Inflammatory macrophage (primary cell): ENCODE measurements at places on chromosomes 4 and X.
A peak's percentile ranks its signal among the peaks of the same experiment; 100 is the strongest.

GRCh38 chr4:145884775-145885174 is 53.8 kb downstream of the ZNF827 start:
- no peak for DNase-seq

GRCh38 chr4:14254926-14255325 is 627.4 kb upstream of the BOD1L1 start:
- no peak for DNase-seq

DNA sequence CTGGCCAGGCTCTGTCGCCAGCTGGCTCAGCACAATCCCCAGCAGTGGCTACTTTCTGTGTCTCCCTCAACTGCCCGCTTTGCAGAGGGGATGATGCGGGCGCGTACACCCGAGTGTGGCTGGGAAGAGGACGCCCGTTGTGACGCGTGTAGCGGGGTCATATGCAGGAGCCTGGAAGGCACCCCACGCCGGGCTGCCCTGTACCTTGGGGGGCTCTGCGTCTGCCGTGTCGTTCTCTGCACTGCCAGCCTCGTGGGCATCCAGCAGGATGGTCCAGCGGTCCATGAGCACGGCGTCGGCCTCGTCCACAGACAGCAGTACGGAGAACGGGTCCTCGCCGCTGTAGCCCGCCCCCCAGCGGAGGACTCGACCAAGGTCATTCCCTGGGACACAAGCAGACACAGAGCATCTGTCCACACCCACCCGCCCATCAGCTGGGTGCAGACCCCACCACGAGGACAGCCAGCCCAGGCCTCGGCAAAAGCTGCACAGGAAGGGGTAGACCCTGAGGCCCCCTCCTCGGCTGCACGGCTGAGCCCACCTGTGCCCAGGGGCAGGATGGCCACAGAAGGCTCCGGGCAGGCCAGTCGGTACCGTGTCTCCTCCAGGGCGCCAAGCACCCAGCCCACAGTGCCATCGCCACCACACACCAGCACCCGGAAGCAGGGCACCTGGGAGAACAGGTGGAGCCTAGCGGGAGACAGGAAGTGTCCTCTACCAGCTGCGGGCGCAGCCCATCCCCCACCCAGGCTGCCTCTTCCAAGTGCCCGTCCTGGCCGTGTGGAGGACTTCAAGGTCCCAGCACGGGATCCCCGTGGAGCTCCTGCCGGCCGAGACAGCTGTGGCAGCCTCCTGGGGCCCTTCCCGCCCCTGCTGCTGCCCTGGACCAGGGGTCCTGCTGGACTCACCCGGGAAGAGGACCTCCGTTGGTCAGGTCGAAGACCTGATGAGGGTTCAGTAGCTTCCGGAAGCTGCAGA is 10.8 kb downstream of the DGKQ start:
- DNase-seq, result no peak

DNA sequence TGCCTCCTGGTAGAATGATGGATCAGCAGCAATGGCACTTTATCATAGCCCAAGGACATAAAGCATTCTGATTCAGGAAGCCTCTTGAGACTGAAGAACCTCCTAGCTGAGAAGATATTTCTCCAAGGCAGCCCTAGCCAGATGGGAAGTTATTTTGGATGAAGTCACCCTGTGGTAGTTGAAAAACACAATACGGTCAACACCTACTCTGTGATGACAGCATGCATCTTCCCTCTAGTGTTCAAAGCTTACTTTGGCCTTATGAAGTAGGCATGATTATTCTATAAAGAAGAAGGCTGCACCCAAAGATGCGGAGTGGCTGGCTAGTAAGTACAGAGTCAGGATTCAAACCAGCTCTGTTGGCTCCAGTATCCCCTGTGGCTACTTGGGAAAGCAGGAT is 47.9 kb downstream of the TLR10 start:
- DNase-seq, result peak; percentile 87

DNA sequence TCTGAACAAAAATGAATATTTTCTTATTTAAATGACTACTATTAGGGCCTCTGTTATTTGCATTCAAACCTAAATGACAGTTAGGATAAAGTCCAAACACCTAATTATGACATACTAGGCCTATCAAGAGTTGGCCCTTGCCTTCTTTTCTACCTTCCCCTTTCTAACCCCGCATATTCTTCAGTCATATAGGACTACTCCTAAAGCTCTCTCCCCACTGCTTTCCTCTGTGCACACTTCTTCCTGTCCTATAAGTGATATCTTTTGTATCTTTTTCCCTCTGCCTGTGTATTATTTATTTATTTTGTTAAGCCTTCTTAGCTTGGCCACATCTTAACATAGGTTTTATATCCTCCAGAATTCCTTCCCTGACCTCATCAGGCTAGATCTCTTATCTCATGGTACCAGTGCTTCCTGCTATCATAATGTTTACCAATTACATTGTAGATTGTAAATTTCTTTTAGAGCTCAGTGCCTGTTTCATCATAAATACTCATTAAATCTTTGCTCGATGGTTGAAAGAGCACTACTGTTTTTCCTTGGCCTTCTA is 22.5 kb downstream of the ERVMER34-1 start:
- no peak for DNase-seq

DNA sequence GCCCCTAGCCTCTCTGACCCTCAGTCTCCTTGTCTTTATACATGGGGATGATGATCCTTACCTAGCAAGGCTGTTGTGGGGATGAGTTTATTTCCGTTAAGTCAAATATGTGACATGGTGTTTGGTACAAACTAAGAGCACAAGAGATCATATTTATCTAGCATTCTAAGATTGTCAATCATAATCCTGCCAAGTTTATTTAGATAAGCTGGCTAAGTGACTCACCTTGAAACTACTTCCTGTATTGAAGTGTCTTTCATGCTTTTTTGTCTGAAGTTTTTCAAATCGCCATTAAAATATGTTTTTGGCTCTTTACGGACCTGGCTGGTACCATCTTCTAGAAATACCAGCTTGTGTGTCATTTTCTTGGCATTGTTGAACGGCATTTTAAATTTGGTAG is 30.7 kb downstream of the MAP7D3 start:
- no peak for DNase-seq

DNA sequence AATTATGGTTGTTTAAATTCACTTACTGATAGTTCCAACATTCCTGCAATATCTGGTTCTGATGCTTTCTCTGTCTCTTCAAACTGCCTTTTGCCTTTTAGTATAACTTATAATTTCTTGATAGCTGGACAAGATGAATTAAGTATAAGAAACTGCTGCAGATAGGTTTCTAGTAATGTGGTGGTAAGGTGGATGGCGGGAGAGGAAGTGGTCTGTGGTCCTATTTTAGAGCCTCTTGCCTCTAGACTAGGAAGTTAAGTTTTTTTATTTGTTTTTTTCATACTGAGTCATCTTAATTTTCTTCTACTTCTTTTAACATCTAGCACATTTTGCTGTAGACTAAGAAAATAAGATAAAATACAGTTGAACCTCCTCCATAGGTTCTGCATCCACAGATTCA is 310.0 kb downstream of the SLITRK2 start:
- no peak for DNase-seq

- no peak for DNase-seq
Observed at GRCh38 chrX:22378296-22378695, 105.6 kb downstream of the CBLL2 start.

- no peak for DNase-seq
Observed at GRCh38 chrX:148577741-148578140, 77.3 kb downstream of the AFF2 start.

DNA sequence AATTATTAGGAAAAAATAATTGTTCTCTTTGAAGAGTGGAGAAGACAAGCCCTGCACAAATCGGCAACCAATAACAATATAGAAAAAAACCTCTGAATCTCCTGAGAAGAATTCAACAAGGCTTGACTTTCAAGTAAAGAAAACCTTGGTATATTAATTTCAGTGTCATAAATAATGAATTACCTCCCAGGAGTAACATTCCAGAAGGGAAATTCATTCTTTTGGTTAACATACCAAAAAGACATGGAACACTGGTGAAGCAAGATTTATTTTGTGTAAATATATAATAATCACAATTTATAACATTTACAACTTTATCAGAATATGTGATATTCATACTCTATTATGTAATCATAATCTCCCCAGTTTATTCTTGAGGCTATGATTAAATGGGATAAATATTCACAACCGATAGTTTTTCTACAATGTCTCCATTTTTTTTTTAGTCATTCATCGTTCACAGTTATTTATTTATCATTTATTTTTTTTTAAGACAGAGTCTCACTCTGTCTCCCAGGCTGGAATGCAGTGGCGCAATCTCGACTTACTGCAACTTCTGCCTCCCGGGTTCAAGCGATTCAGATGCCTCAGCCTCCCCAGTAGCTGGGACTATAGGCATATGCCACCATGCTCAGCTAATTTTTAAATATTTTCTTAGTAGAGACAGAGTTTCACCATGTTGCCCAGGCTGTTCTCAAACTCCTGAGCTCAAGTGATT is 53.0 kb upstream of the RPS6KA6 start:
- DNase-seq, result no peak

GRCh38 chr4:28842271-28842670 is 1877.9 kb upstream of the PCDH7 start:
- no peak for DNase-seq

- DNase-seq, result no peak
Observed at GRCh38 chr4:143351774-143352451, 15.2 kb downstream of the GAB1 start.

GRCh38 chr4:67751260-67751659 is 2.9 kb downstream of the GNRHR start:
- DNase-seq, result no peak

GRCh38 chr4:179530958-179531357 is 2088.7 kb upstream of the AGA start:
- no peak for DNase-seq

- no peak for DNase-seq
Observed at GRCh38 chr4:115575851-115576250, 462.4 kb upstream of the NDST4 start.

DNA sequence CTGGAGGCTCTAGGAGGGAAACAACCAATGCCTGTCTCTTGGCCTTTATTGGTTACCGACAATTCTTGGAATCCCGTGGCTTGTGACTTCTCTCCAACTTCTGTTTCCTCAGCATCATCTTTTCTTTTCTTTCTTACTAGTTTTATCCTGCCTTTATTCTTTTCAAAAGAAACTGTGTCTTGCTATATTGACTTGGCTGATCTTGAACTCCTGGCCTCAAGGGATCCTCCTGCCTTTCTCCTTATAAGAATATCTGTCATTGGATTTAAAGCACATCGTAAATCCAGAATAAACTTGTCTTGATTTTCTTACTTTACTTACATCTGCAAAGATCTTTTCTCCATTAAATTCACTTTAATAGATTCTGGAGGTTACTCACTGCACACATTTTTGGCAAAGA is 49.9 kb upstream of the UGT2B10 start:
- no peak for DNase-seq

DNA sequence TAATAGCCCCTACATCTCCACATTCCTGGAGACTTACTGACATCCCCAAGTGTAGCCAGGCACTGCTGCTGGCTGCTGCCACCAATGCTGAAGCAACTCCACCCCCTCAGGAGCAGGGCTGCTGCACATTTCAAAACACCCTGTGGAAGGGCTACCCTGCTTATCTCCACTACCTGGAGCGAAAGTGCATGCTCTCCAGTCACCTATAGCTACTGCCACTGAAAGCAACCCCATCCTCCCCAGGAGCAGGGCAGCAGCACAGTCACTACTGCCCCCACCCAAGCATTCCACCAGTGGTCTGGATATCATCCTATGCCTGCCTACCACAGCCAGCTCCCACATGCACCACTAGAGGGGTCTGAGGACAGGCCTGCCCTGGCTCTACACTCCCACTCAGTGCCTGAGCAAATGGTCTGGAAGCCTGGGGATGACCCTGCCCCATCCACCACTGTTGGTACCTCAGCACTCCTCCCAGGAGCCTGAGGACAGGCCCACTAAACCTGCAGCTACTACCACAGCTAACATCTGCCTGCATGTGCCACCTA is 55.3 kb downstream of the MANBA start:
- DNase-seq, result no peak

- no peak for DNase-seq
Observed at GRCh38 chr4:154004016-154004415, 215.1 kb upstream of the SFRP2 start.

GRCh38 chrX:12441381-12442128 is 303.3 kb downstream of the FRMPD4 start:
- DNase-seq, result no peak

DNA sequence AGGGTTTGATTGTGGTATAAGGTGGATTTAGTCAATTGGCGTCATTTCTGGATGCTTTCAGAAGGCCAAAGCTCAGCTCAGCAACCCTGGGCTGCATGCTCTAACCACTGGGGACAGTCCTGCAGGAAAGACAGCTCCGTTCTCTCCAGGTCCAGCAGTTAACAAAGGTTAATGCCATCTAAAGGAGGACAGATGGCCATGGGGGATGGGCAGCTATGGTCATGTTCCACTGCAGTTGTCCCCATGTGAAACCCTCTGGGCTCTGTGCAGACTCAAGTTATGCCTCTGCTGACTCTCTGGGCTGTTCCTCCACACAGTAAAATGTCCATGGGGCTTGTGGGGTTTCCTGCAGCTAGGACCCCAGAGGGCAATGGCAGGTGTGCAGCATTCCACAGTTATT is 562.1 kb upstream of the ADGRL3 start:
- no peak for DNase-seq

DNA sequence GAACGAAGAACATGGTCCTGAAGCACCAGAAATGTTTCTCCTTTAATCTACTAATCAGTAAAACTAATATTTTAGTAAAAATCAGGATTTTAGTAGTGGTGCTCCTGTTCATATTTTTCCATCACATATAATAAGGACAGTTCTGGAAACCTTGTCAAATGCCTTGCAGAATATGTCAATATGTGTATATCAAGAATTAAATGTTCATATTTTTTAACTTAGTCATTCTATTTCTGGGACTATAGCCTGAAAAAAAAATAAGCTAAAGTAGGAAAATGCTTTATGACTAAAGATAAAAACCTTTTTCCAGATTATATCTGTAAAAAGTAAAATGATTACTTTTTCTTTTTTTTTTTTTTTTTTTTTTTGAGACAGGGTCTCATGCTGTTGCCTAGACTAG is 65.1 kb downstream of the MAB21L2 start:
- DNase-seq, result no peak

- no peak for DNase-seq
Observed at GRCh38 chrX:148537556-148538182, 37.3 kb downstream of the AFF2 start.

DNA sequence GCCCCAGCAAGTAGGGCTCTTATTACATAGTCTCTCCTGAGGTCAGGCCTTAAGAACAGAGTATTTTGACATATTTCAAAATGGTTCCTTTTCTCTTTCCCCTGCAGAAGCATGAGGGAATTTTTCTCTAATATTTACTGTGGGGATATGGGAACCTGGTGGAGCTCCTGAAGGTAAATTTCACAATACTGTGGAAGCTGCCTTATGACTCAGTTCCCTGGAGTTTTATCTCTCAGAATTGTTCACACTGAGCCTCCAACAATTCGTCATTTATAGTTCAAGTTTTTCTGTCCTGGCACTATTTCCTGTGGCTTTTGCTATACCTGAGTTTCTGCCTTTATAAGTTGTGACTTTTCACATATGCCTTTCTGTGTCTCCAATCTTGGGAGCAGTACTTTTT is 607.2 kb upstream of the NDST4 start:
- DNase-seq, result no peak

- no peak for DNase-seq
Observed at GRCh38 chr4:153212736-153213135, 8.5 kb downstream of the TRIM2 start.
